ENCODE measurements at places on chromosomes 4 and X.

DNA sequence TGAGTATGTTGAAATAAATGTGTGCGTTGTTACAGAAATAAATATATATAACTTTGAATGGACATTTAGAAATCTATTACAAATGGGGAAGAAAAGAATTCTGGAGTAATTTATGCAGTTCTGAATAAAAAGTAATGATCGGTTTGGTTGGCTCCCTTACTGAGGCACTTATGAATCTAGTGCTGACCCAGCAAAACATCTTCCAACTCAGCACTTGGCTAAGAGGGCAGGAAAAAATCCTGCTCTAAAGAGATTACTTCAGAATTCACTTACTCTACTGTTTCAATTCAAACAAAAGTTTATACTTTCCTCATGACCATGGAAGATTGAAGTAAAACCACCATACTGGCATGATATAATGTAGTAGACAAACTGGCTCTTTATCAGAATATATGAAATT, 123.9 kb upstream of the RXFP1 start:
- no peak for DNase-seq

DNA sequence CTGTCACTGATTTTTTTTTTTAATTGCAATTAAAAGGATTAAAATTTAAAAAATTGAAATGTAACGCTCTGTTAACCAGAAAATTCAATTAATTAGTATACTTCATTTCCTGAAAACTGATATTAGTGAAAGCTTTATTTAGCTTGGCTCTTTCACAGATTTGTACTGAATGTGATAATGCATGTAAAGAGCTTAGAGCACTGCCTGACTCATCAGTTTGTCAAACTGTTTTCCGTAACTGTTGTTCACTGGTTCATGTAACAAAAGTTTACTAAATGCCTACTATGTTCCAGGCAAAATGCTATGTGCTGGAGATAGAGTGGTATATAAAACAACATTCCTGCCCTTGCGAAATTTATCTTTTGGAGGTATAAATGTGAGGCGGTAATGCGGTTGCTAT, 471.7 kb downstream of the SH2D1A start:
- no peak for DNase-seq

- DNase-seq = no peak
Observed at GRCh38 chr4:633406-633805, 8.0 kb downstream of the PDE6B start.

DNA sequence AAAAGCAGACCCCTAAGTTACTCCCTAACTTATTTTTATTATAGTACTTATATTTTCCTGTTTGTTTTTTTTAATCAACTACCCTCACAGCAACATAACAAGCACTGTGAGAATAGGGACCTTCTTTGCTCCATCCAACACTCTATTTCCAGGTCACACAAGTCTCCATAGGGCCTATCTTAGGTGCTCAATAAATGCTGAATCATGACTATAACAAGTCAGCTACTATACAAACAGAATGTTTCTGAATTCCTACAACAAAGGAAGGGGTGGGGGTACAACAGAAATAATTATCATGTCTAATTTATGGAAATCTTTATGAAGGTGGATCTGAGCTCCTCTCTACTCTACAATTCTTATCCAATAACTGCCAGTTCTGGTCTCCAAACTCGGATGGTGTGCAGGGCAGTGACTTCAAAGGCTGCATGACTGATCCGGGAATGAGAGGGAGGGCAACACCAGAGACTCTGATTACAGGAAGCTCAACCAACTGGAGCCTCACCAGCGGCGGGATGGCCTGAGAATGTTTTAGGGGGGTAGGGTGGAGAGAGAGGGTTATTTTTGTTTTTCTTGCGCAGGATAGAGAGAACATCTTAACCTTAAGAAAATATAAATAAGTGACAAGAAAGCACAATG, 71.1 kb downstream of the HADH start:
- no peak for DNase-seq

DNA sequence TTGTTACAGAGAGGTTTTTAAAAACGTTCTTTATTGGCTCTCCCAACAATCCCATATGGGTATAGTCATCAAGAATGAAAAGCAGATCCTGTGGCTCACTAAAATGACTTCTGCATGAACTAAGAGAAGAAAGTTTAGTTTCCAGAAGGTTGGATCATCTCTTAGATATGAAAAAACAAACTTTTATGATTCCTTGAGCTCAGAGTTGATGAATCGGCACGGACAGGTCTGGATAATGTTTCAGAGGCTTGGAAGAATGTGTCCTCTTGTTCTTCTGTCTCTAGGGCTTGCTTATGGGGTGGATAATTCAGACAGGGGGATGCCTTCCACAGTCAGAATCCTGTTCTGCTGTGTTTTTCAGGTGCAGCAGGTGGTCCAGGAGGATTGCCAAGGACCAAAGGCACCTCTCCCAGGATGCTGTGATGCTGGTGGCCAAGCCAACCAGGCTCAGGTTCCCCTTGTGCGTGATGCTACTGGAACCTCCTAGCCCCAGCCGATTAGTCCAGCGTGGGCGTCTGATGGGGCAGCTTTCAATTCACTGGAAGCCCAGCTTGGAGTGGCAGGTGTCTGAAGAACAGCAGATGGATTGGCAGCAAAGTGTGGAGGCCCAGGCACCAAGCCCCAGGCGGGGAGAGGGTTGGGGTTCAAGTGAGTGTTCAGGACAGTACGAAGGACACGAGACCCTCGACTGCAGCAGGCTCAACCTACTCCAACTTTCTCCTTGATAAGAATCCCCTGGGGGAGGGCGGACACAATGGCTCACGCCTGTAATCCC, 30.3 kb downstream of the CCKAR start:
- no peak for DNase-seq

DNA sequence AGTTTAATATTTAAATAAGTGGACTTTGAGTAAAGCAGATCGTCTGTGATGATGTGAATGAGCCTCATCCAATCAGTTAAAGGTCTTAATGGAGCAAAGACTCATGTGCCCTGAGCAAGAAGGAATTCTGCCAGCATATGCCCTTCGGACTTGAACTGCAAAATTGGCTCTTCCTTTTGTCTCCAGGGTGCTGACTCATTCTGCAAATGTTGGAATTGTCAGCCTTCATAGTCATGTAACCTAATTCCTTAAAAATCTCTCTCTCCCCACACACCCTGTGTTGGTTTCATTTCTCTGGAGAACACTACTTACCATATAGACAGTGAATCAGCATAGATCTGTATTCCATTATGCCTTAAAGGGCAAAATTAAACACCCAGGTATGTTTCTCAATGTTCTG, 609.8 kb upstream of the GALNTL6 start:
- no peak for DNase-seq

GRCh38 chr4:38030023-38030422, 69.8 kb downstream of the PTTG2 start:
- DNase-seq = no peak

GRCh38 chr4:183765251-183765911, 106.3 kb downstream of the TRAPPC11 start:
- DNase-seq = no peak

GRCh38 chr4:91108751-91109150, 981.6 kb downstream of the CCSER1 start:
- no peak for DNase-seq

- no peak for DNase-seq
Observed at GRCh38 chrX:70500826-70501225, 56.2 kb downstream of the DLG3 start.

- DNase-seq = no peak
Observed at GRCh38 chr4:126701756-126702155, 931.0 kb upstream of the INTU start.

- DNase-seq = no peak
Observed at GRCh38 chr4:148341980-148342800, 100.0 kb downstream of the NR3C2 start.

DNA sequence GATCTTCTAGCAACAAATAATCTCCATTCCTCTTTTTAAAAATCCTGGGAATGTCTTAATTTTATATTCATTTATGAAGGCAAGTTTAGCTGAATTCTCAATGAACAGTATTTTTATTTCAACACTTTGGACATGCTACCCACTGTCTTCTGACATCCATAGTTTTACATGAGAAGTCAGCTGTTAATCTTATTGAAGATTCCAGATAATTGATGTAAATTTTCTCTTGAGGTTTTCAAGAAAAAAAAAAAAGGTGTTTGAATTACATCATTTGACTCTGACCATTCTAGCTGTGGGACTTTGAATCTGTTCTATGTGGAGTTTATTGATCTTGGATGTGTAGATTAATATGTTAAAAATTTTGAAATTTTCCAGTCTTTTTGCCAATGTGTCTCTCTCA, 28.0 kb downstream of the PDHA2 start:
- DNase-seq = no peak

DNA sequence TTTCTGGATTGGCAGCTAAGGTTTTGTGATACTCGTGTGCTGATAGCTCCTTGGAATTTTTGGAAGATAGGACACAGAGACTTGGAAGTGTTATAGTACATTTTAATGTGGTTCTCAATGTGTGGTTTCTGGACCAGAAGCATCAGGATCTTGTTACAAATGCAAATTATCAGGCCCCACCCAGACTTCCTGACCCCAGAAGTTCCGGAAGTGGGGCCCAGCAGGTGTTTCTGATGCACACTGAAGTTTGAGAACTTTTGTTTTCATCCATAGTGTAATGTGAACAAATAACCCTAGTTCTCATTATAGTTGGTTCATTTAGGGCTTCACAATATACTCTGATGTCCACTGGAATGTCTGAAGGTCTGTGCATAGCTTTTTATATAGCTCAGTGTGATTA, 49.6 kb downstream of the LAMP2 start:
- DNase-seq = peak; percentile 35

- DNase-seq = no peak
Observed at GRCh38 chr4:98572697-98573096, 85.7 kb downstream of the TSPAN5 start.

GRCh38 chr4:103634236-103634635, 85.5 kb downstream of the TACR3 start:
- DNase-seq = no peak

DNA sequence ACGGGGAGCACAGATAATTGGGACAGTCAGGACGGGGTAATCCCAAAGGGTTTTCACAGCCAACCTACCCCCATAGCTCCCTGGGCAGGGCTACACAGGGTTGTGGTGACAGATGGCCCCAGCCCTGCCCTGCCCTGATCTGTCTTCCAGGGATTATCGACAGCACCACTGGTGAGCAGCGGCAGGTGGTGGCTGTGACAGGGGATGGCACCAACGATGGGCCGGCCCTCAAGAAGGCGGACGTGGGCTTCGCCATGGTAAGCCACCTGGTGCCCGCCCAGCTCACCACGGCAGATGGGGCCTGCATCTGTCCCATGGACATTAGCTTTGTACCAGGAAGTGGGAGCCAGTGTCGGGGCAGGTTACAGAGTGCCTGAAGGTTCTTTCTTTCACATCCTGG, 39.3 kb downstream of the ATP2B3 start:
- DNase-seq = no peak

DNA sequence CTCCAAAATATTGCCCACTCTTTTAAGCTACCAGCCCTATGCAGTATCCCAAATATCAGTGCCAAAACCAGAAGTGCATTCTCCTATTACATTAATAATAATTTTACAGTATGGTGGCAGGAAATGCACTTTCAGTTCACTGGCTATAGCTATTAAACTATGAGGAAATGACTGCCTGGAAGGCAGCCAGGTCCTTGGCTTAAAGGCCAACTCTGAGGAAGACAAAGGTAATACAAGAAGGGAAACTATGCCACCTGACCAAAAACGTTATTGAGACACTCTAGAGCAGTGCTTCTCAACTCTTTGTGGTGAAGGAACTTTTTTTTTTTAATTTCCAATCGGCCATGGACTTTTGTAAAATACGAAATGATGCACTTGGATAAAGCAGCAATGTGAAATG, 133.6 kb upstream of the VAMP7 start:
- no peak for DNase-seq

GRCh38 chrX:48794340-48794910, 7.4 kb upstream of the HDAC6 start:
- no peak for DNase-seq

- DNase-seq = no peak
Observed at GRCh38 chr4:20859097-20859781, 159.0 kb downstream of the PACRGL start.

GRCh38 chr4:4392501-4393183, 5.7 kb downstream of the NSG1 start:
- no peak for DNase-seq

GRCh38 chrX:133530960-133531359, 115.7 kb upstream of the GPC4 start:
- DNase-seq = no peak

DNA sequence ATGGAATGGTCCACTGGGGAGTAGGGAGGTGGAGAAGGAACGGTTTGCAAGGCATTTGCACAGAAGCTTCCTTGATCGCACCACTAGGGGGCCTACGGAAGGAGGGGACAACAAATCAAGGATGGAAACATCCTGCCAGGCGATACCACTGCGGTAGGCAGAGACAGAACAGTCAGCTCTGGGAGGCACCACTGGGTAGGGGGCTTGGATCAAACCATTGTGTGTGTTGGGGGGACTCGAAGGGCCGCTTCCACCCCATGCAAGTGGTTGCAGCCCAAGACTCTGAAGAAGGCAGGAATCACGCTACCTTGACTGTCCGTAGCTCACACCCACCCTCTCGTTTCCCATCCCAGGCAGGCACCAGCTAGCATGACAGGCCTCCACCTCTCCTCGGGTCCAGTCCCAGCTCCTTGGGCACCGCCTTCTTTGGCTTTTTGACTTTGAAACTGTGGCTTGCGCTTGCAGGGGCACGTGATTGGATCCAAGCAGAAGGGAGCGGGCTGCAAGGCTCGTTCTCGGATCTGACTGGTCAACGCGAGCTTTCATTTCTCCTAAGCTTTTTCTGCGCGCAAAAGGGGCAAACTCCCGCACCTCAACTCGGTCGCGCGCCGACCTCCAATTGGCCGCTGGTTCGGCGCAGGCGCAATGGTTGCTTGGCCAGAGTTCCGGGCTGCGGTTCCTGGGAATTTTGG, 28.4 kb downstream of the GAGE1 start:
- DNase-seq = peak; percentile 71

DNA sequence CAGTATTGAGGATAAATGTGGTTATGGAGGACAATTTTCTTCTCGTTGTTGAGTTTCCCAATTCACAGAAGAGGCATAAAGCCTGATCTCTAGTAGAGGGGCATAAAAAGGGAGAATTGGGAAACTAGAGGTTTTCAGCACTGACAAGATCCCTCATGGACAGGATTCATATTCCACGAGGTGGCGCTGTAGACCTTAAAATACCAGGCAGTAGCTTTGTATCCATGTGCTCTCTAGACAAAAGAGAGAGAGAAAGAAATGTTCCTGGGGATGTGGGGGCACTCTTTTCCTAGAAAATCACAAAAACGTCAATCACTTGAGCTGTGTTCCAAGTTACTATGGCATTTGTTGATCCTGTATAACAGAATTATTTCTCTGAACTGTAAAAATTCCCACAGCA, 128.3 kb downstream of the MAGEE1 start:
- no peak for DNase-seq

DNA sequence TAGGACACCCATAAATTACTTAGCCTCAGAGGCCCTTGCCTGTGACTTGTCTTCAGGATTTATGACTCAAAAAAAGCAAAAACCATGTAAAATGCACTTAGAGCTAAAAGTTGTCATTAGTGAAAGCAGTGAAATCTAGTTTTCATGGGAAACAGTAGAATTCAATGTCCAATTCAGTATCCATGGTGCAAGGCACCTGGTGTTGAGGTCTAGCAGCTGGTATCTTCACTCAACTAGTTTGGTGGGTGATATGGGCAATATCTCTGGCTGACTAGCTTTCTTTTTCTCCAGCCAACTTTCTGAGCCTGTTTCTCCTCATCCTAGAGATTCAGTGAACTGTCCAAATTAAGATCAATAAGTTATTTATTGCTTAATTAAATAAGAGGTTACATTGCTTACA, 229.8 kb upstream of the NDST4 start:
- no peak for DNase-seq

- no peak for DNase-seq
Observed at GRCh38 chrX:130637591-130637990, 235.8 kb downstream of the RBMX2 start.

All from naive thymus-derived CD8-positive, alpha-beta T cell (primary cell).